Muscle of back (tissue), 13 donors: ENCODE measurements at places on chromosomes 11 and 22.

GRCh38 chr11:62418733-62419132, at the start of gene SCGB1A1:
Gene SCGB1A1, plus strand, starts transcription at chr11:62419033. Its CDS starts 63 bp downstream, at chr11:62419096.
- no peak for DNase-seq

- no peak for DNase-seq
Observed at GRCh38 chr11:117438371-117439000, 110.8 kb downstream of the CEP164 start.

- peak; percentile 62 for DNase-seq
Observed at GRCh38 chr11:68677432-68677831, 6.9 kb upstream of the GAL start.

GRCh38 chr11:2940147-2940920, 11.1 kb upstream of the PHLDA2 start:
- DNase-seq: no peak

GRCh38 chr11:61967924-61968757, 707 bp upstream of the FTH1 start:
- no peak for DNase-seq

- no peak for DNase-seq
Observed at GRCh38 chr11:24592360-24592759, 95.5 kb downstream of the LUZP2 start.

GRCh38 chr11:808427-809286, 1.1 kb upstream of the RPLP2 start:
- no peak for DNase-seq

- DNase-seq: no peak
Observed at GRCh38 chr11:86047275-86047991, 21.5 kb downstream of the PICALM start.

DNA sequence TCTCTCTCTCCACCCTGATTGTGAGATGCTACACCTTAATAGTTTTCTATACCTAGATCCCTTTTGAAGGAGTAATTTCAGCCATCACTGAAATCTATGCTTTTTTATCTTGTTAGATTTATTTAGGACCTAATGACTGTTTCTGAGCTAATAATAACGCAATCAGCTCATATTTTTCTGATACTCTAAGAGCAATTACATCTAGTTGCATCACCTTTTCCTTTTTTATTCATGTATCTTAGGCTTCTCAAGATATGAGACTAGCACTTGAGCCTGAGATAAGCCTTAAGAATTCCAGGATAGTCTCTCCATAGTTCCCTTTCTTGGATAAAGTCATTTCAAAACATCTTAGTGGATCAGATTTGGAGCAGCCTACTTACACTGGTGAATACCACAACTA, 25.1 kb upstream of the CAVIN3 start:
- DNase-seq: no peak

DNA sequence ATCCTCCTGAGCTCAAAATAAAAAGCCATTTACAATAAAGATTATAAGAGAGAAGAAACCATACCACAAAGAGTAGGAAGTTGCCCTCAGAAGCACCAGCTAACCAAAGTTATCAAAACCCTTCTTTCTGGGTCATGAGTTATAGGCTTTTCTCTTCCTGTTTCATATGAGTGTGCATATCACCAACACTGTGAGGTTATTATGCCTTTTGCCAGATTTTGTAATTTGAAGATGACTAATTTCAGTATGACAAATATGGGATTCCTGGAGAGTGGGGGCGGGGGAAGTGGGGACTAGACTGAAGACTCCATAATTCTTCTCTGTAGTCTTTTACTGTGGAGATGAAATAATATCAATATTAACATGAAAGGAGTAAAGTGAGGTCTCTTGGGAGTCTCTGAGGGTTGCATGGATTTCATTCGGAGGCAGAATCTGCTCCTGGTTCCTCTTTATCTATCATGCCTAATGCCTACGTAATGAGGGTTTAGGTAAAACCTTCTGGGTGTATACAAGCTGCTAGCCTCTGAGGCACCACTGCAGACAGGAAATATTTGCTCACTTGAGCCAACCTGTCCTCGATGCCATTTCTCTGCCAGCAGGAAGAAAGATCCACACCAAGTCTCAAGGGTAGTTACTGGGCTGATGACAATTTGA, 2.1 kb downstream of the LPXN start:
- no peak for DNase-seq

- DNase-seq: no peak
Observed at GRCh38 chr22:24583221-24584165, 9.4 kb downstream of the LRRC75B start.

- DNase-seq: no peak
Observed at GRCh38 chr22:50656122-50657070, 16.2 kb upstream of the SHANK3 start.

GRCh38 chr22:30416837-30417236, 8.7 kb upstream of the MTFP1 start:
- DNase-seq: no peak

DNA sequence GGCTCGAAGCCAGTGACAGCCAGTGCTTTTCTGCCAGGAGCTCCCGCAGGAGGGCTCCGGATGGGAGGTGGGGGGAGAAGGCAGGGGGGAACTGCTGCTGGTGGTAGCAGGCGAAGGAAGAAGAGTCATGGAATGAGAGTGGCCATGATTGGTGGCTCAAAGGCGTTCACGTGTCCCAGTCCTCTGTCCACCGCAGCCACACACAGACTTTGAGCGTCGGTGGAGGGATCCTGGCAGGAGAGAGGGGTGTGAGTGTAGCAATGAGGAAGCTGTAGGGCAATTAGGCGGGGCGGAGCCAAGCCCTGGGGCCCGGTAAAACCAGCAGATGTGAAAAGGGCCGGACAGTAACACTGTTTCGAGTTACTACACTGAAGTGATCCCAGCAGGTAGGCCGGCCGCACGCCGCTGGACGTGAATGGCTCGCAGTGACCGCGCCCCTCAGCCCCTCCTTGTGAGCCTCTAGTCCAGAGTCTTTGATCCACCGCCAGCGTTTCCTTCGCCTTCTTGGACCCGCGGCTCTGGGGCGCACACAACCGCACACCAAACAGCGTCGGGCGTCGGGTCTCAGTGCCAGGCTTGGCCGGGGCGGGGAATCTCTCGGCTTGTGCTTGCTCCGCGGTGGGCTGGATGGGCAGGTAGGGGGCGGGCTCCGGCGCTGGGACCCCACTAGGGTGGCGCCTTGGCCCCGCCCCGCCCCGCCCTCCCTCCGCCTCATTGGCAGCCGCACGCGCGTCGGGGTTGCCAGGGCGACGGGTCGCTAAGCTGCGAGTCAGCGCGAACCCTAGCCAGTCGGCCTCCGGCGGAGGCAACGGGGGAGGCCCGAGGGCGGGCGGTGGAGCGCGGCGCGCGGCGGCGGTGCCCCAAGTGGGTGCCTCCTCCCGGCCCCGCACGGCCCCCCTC, at the start of gene LRRC10B:
LRRC10B (plus strand) TSS at position 788 of the 900 bp plus-strand sequence. CDS start 250 bp downstream, outside the sequence.
- DNase-seq: peak; percentile 39

DNA sequence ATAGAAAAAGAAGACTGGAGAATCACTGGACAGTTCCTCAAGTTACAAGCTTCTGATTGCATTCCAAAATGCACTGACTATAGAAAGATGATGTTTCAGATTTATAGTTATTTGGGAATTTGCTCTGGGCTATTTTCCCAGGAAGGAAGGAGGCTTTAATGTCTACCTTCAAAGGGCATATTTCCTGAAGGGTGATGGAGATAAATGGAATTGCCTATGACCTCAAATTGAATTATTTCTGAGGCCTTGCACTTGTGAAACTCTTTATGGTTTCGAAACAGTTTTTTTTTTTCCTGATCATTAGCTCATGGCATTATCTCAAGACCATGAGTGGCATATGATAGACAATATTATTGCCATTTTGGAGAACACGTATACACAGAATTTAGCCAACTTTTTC, 333.9 kb downstream of the METTL15 start:
- no peak for DNase-seq

GRCh38 chr11:64322925-64323260, 5.0 kb downstream of the PRDX5 start:
- DNase-seq: no peak

DNA sequence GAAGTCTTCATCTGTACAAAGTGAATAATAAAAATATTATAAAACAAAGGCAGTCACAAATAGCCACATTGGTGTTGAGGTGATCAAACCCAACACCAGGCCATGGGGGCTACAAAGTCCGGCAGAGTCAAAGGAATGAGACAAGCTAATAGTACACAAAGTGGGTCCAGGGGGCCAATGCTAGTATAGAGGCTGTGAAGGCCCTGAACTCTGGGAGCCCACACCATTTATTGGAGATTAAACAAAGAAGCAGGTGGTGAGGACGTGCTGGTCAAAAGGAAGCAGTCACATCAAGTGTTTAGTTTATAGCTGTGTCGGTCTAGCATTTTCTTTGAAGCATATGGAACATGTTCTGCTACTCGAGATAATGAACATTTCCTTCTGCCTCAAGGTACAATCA, 58.6 kb upstream of the CCT8L2 start:
- no peak for DNase-seq

DNA sequence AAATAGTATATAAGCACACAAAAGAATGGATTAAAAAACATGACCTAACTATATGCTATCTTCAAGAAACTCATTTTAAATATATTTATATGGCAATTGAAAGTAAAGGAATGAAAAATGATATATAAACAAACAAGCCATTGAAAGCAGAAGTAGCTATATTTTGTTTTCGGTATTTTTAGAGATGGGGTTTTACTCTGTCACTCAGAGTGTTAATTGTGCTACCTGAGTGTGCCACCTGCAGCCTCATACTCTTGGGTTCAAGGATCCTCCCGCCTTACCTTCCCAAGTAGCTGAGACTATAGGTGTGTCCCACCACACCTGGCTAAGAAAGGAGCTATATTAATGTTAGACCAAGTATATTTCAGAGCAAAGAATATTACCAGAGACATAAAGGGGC, 624.1 kb downstream of the BUD13 start:
- no peak for DNase-seq

DNA sequence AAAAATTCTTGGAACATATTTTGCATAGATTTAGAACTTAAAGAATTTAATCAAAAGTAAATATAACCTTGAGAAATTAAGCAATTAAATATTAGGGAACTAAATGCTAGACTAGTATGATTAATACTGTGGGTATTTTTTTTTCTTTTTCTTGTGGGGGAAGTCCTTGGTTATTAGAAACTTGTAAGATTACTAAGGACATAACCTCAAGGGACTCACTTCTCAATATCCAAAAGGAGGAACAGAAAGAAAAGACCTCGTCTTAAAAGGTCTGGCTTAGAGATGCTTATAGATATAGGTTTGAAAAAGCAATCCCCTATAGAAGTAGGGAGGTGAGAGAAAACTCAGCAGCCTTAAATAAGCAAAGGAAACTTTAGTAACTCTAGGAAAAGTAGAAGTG, 368.5 kb downstream of the INSC start:
- DNase-seq: no peak

GRCh38 chr11:124302347-124303125, 11.2 kb downstream of the OR8D1 start:
- DNase-seq: no peak

GRCh38 chr11:113384551-113384950, 3.0 kb upstream of the ANKK1 start:
- no peak for DNase-seq

DNA sequence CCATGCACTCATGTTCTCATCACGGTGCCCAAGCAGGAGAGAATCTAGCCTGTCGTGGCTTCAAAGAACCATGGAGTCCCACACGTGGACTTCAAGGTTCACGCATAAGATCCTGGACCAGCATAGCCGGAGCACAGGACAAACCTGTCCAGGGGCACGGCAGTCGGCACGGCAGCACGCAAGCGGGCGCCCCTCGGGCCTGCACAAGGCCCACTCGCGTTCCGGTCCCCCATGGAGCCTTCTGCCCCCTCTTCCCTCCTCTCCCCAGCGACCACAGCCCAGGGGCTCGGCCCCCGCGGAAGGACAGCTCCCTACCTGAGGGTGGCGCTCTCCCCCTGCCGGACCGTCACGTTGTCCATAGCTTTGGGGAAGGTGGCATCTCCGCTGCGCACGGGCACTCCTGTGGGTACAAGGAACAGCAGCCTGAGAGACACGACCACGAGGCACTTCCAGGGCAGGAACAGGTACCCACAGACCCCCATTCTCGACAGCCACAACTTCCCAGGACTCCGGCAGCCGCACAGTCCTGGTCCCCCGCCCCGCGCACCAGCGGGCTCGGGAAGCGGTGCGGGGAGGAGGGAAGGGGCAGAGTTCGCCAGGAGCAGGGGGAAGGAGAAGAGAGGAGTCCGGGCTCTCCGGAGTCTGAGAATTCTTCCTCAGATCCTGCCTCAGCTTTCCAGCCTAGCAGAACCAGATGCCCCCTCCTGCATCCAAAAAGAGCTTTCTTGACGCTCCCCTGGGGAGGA, 589.5 kb downstream of the OPCML start:
- DNase-seq: peak; percentile 40

- no peak for DNase-seq
Observed at GRCh38 chr22:37333724-37334460, 51.6 kb downstream of the CYTH4 start.

- no peak for DNase-seq
Observed at GRCh38 chr22:28015676-28016601, 96.9 kb upstream of the PITPNB start.

GRCh38 chr22:46010951-46011626, 34.1 kb upstream of the WNT7B start:
- no peak for DNase-seq

DNA sequence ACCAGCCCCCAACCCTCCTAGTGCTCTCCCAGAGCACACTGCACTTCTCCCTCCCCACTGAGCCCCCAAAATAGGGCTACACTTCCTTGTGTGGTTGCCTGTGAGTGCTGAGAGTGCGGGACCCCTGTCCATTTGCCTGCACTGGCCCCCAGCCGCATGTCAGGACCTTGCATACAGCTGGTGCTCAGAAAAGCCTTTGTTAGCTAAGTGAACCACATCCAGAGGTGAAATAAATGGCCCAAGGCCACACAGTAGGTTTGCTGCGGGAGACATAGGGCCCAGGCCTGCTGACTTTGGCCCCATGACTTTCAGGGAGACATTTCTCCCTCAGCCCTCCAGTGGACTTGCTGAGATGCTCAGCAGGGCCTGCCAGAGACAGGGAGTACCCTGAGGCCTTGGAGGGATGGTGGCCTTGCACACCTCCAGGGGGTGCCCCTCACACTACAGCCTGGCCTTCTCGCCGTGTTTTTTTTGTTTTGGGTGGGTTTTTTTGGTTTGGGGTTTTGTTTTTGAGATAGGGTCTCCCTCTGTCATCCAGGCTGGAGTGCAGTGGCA, 10.2 kb downstream of the SSTR3 start:
- DNase-seq: no peak

DNA sequence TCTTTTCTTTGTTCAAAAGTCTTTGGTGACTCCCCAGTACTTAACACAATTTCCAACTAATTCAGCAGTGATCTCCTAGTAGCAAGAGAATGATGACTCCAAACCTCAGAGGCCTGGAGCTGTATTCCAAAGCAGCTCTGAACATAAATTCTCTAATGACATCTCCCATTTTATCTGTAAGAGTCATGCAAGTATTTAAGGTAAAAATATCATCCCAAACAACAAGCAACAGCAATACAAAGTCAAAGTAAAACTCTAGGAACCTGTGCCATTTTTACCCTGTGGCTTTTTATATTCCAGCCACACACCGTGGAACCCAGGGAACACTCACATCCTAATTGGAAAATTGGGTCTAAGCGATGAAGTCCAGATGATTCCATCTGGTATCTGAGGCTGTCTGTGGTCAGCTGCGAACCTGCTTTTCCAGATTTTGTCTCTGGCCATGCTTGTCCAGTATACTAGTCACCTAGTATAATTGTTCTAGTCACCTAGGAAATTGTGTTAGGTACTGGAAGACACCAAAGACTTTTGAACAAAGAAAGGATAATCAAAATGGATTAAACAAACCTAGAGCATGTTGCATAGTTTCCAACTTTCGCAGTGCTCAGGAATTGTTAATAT, 92.3 kb upstream of the SLC25A18 start:
- DNase-seq: no peak
